ENCODE measurements at places on chromosomes 11 and 22. TPM values are rescaled to one million over a fixed set of nuclear protein-coding genes. Genes with fewer than 3 reads are reported as not detected.

Gene DNAJB7
- 0.39 TPM for polyA plus RNA-seq

Gene TEX12
- not detected for polyA plus RNA-seq

Gene APOBEC3B
- 6.8 TPM for polyA plus RNA-seq

Gene SAA4
- polyA plus RNA-seq: 0.20 TPM

Gene TMA7B
- polyA plus RNA-seq: not detected

Data from cardiac muscle cell (in vitro differentiated cells and primary cell).